Activated gamma-delta T cell (primary cell): ENCODE measurements at places on chromosomes 5 and 9.

DNA sequence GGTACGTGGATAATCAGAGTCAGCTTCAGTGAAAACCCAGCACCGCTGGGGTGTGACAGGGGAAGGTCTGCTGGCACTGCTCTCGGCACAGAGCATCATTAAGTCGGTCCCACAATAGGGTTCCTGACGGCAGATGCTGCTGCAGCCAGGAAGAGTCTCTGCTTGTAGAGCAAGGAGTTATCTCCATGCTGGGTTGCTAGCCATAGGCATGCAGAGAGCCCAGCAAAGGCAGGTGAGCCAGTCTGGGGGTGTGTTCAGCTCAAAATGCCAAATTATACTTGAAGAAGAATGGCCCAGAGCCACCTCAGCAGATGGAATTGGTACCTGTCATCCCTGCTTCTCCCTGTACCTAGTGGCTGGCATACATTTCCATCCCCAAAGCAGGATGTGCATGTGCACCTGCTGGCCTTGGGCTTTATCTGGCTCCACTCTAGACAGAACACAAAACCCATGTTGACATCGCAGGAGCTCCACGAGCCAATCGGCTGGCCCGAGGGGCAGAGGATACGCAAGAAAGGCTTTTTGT lies 100.8 kb downstream of the WDR41 start:
- DNase-seq = no peak

- DNase-seq = no peak
These were observed 191.2 kb downstream of the GNA14 start for GRCh38 chr9:77456829-77457437.

GRCh38 chr5:110475529-110475928 lies 250.9 kb downstream of the TMEM232 start:
- no peak for DNase-seq

DNA sequence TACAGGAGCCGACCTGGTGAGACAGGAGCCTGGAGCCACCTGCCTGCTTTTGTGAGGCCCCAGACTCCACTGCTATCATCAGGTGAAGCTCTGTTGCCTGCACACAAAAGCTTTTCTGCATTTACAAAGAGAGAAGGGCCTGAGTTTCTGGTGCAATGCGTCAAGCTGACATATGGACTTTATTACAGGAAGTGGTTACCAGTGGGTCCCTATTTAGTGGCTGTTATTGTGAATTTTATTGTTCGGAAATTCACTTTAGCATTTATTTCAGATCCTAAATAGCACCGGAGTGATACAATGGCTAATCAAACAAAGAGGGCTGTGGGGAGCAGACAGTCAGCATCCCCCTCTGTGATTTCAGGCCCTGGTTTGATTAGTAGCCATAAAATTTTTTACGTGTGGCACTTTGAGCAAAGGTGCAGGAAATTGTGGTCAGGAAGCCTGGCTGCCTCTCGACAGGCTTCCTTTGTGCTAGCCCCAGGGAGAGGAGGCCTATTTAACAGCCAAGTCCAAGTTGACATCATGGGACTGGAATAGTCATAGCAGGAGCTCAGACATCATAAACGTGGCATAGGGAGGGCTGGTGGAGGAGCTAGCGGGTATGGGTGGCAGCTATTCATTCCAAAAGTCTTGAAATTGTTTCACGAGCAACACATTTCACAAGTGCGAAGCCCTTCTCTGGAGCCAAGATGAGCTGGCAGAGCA lies 8.4 kb downstream of the TGFBI start:
- DNase-seq = no peak

GRCh38 chr5:133820507-133820906 lies 147.9 kb downstream of the C5orf15 start:
- DNase-seq = no peak

GRCh38 chr9:116706310-116707290 lies 19.5 kb downstream of the TRIM32 start:
- DNase-seq = no peak

DNA sequence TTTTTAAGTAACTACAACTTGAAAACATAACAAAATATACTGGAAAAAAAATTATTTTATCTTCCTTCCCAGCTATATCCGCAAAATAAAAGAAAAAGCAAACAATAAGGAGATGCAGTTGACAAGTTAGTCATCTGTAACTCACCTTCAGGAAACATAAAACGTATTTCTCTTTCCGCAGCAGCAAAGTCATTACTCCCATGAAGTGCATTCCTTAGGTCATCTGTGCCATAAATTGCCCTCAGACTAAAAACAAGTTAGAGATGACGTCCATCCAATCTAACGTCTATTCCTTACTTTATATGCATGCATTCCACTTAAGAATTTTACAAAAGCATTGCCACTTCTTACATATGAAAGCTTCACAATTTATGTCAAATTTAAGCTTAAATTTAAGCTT lies 10.9 kb downstream of the NME5 start:
- no peak for DNase-seq

DNA sequence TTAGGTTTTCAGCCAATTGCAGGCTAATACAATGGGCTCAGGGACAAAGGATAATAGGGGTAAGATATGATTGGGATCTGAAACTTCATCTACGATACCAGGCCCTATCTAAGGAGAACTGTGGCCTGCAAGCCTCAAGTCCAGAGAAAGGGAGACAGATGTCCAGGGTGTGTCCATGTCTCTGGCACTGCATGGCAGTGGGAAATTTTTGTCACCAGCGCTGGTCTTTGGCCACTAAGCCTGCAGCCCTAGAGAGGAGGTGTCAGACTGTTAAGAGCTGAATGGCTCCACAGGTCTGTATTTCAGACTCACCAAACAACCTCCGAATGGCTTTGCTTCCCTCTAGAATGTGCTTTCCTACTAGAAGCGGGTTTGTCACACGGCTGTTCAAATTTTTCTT lies 6.6 kb upstream of the CNOT6 start:
- DNase-seq = no peak

DNA sequence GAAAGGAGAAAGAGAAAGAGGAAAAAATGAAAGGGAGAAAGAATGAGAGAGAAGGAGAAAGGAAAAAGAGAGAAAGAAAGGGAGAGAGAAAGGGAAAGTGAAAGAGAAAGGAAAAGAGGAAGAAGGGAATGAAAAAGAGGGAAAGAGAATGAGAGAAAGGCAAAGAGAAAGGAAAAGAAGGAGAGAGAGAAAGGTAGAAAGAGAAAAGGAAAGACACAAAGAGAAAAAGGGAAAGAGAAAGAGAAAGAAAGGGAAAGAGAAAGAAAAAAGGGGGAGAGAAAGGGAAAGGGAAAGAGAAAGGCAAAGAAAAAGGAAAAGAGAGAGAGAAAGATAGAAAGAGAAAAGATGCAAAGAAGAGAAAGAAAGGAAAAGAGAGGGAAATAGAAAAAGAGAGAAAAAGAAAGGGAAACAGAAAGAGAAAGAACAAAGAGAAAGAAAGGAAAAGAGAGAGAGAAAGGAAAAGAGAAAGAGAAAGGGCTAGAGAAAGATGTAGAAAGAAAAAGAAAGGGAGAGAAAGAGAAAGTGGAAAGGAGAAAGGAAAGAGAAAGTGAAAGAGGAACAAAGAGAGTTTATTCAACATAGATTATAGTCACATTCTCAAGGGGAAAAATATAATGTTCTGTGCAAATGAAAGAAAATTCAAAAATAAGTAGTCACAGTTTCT lies 165.2 kb downstream of the TMEM38B start:
- DNase-seq = no peak

GRCh38 chr5:178732281-178732680 lies 1.8 kb upstream of the ZNF354A start:
- no peak for DNase-seq

DNA sequence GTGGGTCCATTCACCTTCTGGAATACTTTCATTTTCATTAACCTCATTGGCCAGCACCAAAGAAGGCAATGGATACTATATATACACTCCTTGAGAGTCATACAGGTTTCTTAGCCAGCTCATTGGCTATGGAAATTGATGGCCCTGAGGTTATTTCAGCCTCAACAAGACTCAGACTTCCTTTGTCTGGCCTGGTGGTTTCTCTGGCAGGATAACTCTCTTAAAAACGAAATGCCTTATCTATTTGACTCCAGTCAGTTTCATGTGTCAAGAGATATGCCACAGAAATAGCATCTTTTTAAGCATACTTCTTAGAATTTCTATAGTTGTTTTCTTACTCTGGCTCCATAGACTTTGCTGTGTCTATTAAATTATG lies 28.9 kb downstream of the CDH9 start:
- no peak for DNase-seq

DNA sequence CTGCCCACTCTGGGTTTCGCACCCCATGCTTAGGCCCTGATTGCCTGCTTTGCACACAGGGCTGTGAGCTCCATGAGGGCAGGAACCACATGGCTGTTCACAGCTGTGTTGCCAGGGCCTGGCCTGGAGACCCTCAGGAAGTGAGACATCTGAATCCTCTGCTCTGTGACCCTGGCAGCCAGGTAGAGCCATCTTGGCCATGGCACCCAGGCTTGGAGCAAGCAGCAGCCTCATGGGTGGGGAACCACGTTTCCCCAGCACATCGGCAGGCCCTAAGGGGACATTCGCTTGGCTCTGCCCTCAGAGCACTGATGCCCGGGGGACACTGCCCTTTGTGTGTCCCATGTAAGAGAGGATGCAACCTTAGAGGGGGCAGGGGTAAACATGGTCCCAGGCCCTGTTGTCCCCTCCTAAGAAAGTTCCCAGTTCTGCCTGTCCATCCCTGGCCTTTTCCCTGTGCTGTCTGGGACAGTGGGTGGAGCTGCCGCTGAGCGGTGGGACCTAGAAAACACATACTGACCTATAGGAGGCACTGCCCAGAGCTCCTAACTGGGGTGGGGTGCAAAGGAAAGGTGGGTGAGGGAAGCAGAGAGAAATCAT lies 144.1 kb upstream of the IER5L start:
- DNase-seq = no peak

GRCh38 chr5:72214168-72214567 lies 105.9 kb downstream of the MRPS27 start:
- no peak for DNase-seq

DNA sequence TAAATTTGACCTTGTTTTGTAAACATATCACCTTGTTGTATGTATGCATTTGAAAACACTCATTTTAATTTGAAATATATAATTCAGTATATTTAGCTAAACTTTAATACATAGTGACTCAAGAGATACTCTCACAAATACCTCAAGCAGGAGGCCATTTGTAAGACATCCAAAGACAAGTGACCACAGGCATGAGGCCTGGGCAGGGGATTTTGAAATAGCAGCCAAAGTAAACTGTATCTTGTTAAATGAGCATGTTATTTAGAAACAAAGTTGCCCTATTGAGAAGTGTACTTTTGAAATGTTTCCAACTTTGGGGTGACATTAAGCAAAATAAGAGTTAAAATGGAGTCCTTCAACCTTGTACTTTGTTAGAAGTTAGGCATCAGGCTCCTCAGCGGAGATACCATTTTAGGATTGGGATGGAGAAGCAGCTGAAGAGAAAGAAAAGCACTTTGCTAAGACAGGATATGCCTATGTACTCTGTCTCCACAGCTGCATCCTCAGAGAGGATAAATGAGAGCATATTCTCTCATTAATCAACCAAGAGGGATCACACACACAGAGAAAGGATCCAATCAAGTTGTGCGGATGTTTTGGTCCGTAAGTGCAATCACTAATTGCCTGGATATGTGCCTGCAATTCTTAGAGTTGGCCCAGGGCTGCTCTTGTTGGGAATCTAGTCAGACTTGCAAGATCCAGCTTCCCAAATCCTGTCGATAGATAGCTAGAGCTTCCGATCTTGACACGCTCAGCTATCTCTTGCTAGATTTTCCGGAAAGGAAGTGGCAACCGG lies 157.5 kb upstream of the HAPLN1 start:
- no peak for DNase-seq

DNA sequence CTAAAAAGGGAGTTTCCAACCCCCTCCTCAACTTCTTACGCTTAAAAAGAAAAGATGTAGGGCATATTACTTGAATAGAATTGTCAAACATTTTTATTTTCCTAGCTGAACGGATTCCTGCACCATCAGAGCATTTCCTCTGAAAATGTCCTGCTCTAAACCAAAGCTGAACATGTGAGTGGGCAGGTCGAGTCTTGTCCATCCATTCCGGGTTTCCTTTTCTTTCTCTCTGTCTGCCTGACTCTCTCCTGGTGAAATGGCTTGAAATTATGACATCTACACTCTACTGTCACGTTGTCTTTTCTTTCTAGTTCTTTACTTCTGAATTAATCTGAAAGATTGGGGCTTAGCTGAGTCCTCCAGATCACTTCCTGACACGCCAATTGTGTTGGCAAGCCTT lies 39.2 kb upstream of the PTPN3 start:
- no peak for DNase-seq

- no peak for DNase-seq
These were observed 377.7 kb upstream of the IRX4 start for GRCh38 chr5:2260211-2261003.

- no peak for DNase-seq
These were observed 13.5 kb upstream of the DHFR start for GRCh38 chr5:80668016-80668969.

DNA sequence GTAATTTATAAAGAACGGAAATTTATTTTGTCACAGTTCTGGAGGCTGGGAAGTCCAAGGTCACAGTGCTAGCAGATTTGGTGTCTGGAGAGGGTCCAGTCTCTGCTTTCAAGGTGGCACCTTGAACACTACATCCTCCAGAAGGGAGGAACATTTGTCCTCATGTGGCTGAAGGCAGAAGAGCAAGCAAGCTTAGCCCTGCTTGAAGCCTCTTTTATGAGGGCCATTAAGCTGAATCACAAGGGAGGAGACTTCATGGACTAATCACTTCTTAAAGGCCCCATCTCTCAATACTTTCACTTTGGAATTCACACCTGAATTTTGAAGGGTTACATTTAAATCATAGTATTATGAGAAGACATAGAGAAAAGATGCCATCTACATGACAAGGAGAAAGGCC lies 215.4 kb upstream of the NFIL3 start:
- no peak for DNase-seq
